Small intestine (tissue), 16 donors: ENCODE measurements at places on chromosomes 16 and 17. TPM values are rescaled to one million over a fixed set of nuclear protein-coding genes. Genes with fewer than 3 reads are reported as not detected.

Gene HS3ST3A1
- polyA plus RNA-seq, result not detected

Gene SRCIN1
- polyA plus RNA-seq, result 0.54 TPM

Gene HOXB8
- polyA plus RNA-seq, result not detected

Gene FLOT2
- 19.9 TPM for polyA plus RNA-seq

- no peak for DNase-seq
- H3K4me1 ChIP-seq, result no peaks in the 10 kb centered on the region
- no peaks in the 10 kb centered on the region for H3K27me3 ChIP-seq
- H3K4me3 ChIP-seq, result no peak overlapping the region
Observed at GRCh38 chr16:11151156-11151884, 104.7 kb downstream of the SOCS1 start.

GRCh38 chr17:82299452-82299851 is 18.0 kb downstream of the CD7 start:
- no peaks in the 10 kb centered on the region for H3K36me3 ChIP-seq
- H3K27me3 ChIP-seq, result no peaks in the 10 kb centered on the region
- peak overlapping the region; percentile 99 for H3K27ac ChIP-seq
- H3K4me3 ChIP-seq, result no peak overlapping the region
- H3K4me1 ChIP-seq, result peaks cover 6% of the 10 kb centered on the region
